ENCODE measurements at places on chromosomes 2 and 18. TPM values are rescaled to one million over a fixed set of nuclear protein-coding genes. Genes with fewer than 3 reads are reported as not detected.

Gene SKOR2
- total RNA-seq, result 0.34 TPM

Gene LYPD1
- 4.7 TPM for total RNA-seq

Gene XIRP2
- 0.87 TPM for total RNA-seq

Gene HMSD
- 3.0 TPM for total RNA-seq

Gene PAX8
- 0.66 TPM for total RNA-seq

All from WTC11 (cell line).